Hematopoietic multipotent progenitor cell treated with erythropoietin and hydrocortisone succinate and interleukin-3 and kit ligand, for 17 days (in vitro differentiated cells): ENCODE measurements at places on chromosomes 7 and 10.

GRCh38 chr10:7417103-7417623 is 6.3 kb upstream of the SFMBT2 start:
- DNase-seq: no peak

GRCh38 chr7:50921114-50921813 is 138.6 kb upstream of the GRB10 start:
- DNase-seq: no peak

- DNase-seq: no peak
Measured at GRCh38 chr10:3781468-3782145, 3.4 kb downstream of the KLF6 start.

DNA sequence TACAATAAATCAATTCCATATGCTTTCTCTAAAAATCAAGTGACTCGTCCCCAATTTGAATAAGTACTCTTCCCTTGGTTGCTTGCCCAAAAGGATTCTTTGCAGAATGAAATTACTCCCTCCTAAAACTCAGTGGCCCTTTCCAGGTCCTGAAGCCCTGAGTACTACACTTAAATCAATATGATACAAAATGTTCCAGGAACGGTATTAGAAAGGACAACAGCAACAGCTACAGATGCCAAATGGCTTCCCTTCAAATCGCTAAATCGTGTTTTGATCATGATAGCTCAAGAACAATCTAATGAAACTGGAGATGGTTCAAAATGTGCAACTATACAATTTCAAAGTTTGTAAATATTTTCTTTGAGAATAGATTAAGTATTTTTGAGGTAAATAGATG is 59.4 kb downstream of the TPK1 start:
- DNase-seq: no peak

DNA sequence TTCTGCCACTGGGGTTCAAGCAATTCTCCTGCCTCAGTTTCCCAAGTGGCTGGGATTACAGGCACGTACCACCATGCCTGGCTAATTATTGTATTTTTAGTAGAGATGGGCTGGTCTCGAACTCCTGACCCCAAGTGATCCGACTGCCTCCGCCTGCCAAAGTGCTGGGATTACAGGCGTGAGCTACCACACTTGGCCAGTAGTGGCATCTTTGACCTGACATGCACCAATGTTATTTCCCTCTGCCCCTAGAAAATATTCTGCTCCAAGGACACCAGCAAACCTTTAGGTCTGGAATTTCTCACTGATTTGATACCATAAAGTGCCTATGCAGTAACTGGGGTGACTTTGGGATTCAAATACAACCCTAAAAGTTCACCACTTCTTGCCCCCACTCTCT is 179.4 kb downstream of the ARID5B start:
- DNase-seq: no peak

DNA sequence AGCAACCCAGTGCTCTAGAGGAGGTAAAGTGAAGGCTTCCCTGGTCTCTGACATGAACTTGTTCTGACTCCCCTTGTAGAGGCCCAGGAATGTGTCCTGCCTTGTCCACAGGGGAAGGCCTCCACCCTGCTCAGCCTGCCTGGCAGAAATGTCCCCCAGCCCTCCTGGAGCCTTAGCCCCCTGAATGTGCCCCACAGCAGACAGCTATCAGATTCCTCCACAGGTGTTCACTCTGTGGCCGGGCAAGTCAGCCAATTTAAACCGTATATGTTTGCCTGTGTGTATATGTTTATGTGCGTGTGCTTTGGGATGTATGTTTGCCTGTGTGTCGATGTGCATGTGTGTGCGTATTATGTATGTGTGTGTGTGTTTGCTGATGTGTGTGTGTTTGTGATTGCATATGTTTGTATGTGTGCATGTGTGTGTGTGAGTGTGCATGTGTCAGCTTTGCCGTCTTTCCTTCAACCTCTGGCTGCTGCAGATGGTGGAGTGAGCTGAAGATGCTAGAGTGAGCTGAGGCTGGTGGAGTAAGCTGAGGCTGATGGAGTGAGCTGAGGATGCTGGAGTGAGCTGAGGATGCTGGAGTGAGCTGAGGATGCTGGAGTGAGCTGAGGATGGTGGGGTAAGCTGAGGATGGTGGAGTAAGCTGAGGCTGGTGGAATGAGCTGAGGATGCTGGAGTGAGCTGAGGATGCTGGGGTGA is 68.9 kb upstream of the ANTXRL start:
- no peak for DNase-seq

- DNase-seq: no peak
Measured at GRCh38 chr10:71023704-71024283, 135.4 kb upstream of the PCBD1 start.

DNA sequence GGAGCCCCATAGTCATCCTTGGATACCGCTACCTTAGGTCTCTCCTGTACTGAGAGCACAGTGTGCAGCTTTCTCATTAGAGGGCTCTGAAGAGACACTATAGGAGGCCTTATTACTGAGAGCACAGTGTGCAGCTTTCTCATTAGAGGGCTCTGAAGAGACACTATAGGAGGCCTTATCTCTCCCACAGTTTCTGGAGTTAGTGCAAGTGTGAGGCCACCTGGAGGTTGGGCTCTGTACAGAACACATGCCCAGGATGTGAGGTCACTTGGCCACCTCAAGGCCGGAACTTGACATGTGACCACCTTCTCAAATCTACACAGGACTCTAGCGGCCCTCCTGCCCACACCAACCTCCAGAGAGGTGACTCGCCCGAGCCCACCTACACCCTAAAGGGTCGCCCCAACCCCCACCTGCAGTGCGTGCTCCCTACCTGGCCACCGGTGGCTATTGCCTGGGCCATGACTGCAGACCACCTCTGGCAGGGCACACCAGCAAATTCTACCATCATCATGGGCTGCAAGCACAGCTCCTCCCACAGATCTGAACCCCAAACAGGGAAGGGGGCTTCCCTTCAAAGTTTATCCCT is 24.6 kb downstream of the FRMPD2 start:
- DNase-seq: no peak

- DNase-seq: no peak
Measured at GRCh38 chr7:77679608-77680007, 16.7 kb upstream of the RSBN1L start.

DNA sequence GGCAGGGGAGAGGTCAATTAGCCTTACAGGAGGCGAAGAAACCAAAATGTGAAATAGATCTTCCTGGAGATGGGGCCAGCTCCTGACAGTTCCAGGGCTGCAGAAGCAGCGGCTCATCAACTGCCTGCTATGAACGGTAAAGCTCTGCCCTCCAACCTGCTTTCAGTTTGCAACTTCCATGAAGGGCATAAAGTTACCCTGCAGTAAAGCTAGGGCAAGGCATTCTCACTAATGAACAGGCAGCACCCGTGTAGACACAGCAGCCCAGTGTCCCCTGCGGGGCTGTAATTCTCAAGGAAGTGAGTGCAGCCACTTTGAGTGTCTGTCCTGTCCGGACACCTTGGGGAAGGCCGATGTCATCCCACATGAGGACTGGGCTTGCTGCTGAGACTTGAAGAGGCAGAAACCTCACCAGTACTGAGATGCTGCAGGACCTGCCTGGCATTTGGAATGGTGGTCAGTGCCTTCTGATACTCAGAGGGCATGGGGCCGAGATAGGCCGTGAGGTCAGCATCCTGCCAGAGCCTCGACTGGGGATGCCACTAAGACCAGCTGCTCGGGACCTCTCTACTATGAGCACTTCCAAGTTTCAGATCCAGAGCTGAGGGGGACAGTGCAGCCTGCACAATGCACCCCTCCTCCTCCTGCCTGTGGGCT is 26.1 kb upstream of the C10orf53 start:
- no peak for DNase-seq

GRCh38 chr7:128718967-128719642 is 20.1 kb upstream of the CALU start:
- no peak for DNase-seq
